ENCODE measurements at places on chromosomes 1 and 21.
A peak's percentile ranks its signal among the peaks of the same experiment; 100 is the strongest.

DNA sequence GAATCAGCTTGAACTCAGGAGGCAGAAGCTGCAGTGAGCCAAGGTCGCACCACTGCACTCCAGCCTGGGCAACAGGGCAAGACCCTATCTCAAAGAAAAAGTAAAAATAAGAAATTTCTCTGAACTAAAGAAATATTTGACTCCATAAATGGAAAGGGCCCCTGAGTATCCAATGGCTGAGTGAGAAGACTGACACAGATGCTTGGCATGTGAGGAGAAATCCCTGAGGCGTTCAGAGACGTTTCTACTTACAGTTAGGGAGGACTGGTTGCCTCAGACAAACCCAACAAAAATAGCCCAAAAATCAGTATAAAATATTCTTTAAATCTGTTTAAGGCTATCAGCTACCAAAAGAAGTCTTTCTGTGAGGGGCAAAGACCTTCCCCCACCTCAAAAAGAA lies 3.0 kb upstream of the SUMO3 start:
- DNase-seq, result no peak

- DNase-seq, result peak; percentile 46
Observed at GRCh38 chr1:206708058-206708457, 23.4 kb downstream of the MAPKAPK2 start.

- DNase-seq, result no peak
Observed at GRCh38 chr1:15717418-15718125, 18.5 kb upstream of the SLC25A34 start.

GRCh38 chr1:180215856-180216625 lies 14.0 kb upstream of the LHX4 start:
- no peak for DNase-seq

GRCh38 chr1:33578557-33579448 lies 106.4 kb downstream of the ZSCAN20 start:
- no peak for DNase-seq
